ENCODE measurements at places on chromosomes 13 and 19.

DNA sequence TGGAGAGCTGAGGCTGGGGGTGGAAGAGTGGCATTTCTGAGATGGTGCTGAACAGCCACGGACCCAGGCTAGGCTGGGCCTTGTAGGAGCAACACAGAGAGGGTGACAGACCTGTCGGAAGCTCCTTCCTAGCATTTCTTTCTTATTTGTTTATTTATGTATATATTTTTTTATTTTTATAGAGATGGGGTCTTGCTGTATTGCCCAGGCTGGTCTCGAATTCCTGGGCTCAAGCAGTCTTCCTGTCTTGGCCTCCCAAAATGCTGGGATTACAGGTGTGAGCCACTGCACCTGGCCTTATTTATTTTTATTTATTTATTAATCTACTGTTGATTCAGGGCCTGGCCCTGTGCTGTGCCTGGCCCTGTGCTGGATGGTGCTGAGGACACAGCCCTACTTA, 6.5 kb downstream of the CIC start:
- DNase-seq, result no peak

- DNase-seq, result no peak
These were observed 14.8 kb downstream of the KCTD12 start for GRCh38 chr13:76871432-76871831.

DNA sequence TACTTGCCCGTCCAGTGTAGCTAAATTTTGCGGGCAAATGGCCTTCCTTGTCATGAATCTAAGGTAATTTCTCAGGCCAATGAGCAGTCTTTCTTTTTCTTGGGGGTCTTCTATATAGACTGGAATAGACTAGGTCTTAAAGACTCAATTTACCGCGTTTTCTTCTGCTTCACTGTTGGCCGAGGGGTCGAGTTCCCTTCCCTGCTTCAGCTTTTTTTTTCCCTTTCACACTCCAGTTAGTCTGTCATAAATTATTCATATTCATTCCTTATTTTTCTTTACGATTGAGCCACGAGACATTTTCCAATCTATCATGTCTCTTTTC, 276 bp downstream of the ALG11 start:
- no peak for DNase-seq

- DNase-seq, result no peak
These were observed 44.3 kb downstream of the PSG3 start for GRCh38 chr19:42695811-42696503.

DNA sequence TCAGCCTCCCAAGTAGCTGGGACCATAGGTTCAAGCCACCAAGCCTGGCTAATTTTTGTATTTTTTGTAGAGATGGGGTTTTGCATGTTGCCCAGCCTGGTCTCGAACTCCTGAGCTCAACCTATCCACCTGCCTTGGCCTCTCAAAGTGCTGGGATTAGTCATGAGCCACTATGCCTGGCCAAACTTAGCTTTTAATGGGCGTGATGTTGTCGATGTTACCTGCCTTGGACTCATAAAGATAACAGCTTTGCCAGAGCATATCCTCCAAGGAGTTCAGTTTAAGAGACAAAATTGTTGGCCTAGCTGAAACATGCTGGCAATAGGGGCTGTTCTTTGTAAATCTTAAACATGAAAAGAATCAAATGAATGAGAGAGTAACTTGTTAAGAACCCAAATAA, 13.1 kb downstream of the POLR1D start:
- no peak for DNase-seq

DNA sequence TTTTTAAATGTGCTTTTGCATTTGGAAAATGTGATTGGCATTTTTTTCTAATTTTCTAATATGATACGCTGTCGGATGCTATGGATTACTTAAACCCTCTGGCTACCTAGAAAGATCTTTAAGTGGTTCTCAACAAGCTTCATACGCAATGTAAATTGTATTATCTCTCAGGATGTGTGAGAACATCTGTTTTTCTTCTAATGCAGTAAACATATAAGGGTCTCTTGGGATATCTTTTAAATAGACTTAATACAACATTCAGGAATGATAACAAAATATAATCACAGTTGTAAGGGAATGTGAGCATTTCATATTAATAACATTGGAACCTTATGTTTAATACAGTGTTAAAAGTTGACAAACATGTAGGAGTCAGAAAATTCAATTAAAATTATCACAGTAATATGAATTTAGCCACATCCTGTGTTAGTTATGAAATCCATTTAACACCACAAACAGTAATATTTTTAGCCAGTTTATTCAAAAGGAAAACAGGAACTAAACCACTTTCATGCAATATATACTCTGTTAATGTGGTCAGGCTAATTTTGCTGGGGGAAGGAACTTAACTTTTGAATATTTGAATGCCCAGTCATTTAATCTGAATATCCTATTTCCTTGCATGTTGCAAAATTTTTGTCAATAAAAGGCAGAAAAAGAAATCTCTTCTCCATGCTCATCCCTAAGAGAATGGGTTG, 15.0 kb upstream of the ALOX5AP start:
- no peak for DNase-seq

DNA sequence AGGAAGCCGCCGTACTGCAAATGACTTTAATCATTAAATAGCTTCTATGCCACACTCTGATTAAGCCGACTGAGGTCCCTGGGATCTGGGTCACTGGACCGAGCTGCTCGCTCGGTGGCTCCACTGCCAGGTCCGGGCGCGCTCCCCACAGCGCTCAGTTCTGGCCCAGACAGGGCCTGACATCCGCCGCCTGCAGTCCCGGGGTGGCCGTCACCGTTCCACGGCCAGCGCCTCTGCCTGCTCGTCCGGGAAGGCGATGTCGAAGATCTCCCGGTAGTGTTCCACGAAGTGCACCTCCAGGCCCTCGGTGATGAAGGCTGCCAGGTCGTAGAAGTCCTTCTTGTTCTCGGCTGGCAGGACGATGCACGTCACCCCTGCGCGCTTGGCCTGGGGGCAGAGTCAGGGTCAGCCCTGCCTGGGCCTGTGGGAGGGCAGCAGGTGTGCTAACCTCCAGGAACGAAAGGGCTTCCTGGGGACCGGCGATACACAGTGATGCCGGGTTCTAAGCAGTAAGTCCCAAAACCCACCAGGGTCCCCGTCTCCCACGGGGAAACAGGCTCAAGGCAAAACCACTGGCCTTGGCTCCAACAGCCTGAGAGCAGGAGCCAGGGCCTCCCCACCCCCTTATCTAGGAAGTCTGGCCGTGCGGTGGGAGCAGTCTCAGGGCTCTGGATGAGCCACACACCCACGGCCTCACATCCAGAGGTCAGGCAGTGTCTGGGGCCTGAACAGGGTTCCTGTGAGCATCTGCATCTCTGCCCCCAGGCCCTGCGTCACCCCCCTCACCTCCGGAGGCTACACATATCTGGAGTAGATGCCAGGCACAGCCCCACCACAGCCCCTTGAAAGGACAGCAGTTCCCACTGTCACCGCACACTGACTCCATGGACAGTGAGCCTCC, 2.0 kb downstream of the RPL36 start:
- DNase-seq, result no peak

- no peak for DNase-seq
These were observed 8.0 kb downstream of the NPAS1 start for GRCh38 chr19:47027586-47028088.

GRCh38 chr19:50313812-50314536, 15.2 kb downstream of the KCNC3 start:
- no peak for DNase-seq

GRCh38 chr13:113934576-113934975, 39.3 kb downstream of the C13orf46 start:
- no peak for DNase-seq

- no peak for DNase-seq
These were observed 661 bp downstream of the FREM2 start for GRCh38 chr13:38687246-38688229.

DNA sequence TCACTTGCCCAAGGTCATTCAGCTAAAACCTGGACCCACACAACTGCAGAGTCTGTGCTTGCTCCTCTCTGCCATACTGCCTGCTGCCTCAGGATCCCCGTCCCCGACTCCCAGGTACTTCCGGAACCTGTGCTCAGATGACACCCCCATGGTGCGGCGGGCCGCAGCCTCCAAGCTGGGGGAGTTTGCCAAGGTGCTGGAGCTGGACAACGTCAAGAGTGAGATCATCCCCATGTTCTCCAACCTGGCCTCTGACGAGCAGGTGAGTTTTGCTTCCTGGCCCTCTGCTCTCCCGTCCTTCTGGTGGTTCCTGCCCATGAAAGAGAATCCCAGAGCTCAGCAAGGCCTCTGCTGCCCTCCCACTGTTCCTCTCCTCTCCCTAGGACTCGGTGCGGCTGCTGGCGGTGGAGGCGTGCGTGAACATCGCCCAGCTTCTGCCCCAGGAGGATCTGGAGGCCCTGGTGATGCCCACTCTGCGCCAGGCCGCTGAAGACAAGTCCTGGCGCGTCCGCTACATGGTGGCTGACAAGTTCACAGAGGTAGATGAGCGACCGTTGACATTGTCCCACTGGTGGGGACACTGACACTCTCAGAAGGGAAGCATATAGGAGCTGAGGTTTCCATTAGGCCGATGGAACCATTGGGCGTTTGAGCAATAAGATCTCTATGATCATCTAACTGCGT, 22.9 kb downstream of the PPP2R1A start:
- no peak for DNase-seq

All from HuH-7 (cell line).